ENCODE measurements at places on chromosomes 2 and 18. TPM values are rescaled to one million over a fixed set of nuclear protein-coding genes. Genes with fewer than 3 reads are reported as not detected.

The CFAP210 gene
- not detected for total RNA-seq

The ARHGAP15 gene
- 1.4 TPM for total RNA-seq

The DSG4 gene
- not detected for total RNA-seq

The DTNA gene
- 6.6 TPM for total RNA-seq

The DBI gene
- total RNA-seq = 225 TPM

The FOXI3 gene
- not detected for total RNA-seq

The SLC23A3 gene
- 1.4 TPM for total RNA-seq

The MYO5B gene
- total RNA-seq = 2.3 TPM

The ANKRD30B gene
- total RNA-seq = not detected

The RNU2-63P gene
- total RNA-seq = not detected

The C2orf15 gene
- not detected for total RNA-seq

The EML6 gene
- total RNA-seq = not detected

The GRP gene
- not detected for total RNA-seq
